ENCODE measurements at places on chromosomes 2 and 18.

DNA sequence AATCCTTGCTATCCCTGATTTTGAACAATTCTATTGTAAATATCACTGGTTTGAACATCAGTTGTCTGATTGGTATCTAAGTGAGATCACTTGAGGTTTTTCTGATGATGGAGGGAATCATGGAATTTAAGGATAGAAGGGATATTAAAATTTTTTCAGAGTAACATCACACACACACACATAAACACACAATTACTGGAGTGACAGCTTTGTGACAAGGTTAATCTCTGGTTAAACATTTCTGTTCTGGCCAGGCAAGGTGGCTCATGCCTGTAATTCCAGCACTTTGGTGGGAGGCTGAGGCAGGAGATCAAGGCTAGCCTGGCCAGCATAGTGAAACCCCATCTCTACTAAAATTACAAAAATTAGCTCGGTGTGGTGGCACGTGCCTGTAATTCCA is 85.3 kb downstream of the SOCS6 start:
- no peak for DNase-seq

GRCh38 chr2:177273408-177273807 is 8.9 kb upstream of the NFE2L2 start:
- no peak for DNase-seq

DNA sequence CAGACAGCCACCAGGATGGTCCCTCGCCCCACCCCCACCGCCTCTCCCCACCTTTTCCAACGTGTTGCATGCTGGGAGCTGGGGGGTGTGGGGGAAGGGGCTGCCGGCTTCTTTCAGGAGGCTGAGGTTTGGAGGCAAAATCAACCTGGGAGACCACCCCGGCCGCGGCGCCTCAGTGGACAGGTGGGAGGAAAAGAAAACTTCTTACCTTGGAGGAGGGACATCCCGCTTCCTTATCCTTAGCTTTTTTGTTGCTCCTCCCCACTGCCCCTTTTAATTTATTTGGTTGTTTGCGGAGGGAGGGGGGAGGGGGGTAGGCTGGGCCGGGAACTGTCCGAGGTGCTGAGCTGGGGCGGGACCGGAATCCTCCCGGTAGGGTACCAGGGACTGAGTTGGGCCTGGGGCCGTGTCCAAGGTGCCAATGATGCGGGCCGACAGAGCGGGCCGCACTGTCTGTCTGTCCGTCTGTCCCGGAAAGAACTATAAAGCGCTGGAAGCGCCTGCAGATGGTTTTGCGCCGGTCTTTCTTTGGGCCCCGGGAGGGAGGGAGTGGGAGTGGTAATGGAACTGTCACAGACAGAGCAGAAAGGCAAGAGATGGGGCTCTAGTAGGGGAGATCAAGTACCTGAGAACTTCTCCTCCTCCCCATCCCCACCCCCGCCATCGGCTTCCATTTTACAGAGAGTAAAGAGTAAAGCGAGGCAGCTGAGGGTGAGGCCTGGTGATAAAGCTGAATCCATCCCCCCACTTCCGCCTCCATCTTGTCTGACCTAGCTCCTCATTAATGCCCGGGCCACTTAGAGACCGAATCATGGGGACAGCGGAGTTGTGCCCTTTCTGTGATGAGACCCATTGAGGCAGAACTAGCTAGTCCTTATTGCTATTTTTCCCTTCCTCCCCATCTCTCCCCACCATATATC is 2.4 kb downstream of the CDK5R2 start:
- no peak for DNase-seq

DNA sequence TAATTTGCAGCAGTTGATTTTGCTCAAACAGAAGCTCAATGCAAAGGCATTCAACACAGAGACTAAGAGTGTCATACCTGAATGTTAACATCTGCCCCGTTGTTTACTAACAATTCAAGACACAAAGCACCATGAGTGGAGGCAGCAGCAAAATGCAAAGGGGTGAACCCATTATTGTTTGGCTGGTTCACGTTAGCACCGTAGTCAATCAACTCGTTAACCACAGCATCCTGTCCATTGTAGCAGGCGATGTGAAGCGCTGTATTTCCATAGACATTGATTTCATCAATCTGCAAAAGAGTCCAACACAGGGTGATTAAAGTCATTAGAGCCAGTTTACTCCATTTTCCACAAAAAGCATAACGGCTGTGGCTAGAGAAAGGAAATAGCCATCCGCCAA is 189.3 kb downstream of the ANKRD44 start:
- DNase-seq = no peak

DNA sequence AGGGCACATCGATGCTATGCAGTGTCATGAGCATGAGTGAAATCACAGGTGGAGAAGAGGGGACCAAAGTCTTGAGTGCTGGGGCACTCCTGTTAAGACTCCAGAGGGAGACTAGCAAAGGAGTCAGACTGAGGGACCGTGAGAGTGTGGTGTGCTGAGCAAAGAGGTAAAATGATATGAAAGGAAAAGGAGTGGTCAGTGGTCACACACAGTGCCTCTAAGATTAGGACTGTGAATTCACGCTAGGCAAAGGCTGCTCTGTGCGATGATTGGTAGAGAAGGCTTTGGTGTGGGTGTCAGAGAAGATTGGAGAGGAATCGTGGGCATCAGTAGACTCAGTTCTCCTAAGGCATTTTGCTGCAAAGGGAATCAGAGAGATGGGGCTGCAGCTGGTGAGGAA is 12.8 kb downstream of the SOCS6 start:
- DNase-seq = no peak

DNA sequence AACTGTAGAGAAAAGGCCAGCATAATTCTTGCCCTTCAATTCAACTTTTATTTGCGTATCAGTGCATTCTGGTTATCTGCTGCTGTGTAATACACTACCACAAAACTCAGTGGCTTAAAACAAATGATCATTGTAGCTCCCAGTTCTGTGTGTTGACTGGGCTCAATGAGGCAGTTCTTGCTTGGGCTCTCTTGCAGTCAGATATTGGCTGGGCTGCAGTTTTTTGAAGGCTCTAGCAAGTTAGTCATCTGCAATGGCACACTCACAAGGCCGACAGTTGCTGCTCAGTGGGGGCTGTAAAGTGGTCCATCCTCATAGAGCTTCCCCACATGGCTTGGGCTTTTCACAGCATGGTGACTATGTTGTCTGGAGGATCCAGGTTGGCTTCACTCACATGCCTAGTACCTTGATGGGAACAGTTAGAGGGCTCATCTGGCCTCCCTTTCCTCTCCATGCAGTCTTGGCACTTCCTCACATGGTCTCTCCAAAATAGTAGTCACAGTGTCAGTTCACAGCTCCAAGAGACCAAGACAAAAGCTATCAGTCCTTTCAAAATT is 110.6 kb upstream of the TNP1 start:
- DNase-seq = no peak

- DNase-seq = no peak
Observed at GRCh38 chr2:107621186-107622165, 205.2 kb upstream of the RGPD4 start.

- DNase-seq = no peak
Observed at GRCh38 chr2:96528006-96528699, 8.4 kb upstream of the ARID5A start.

- DNase-seq = no peak
Observed at GRCh38 chr2:219030177-219030940, 11.0 kb downstream of the CFAP65 start.

GRCh38 chr2:24045511-24046508 is 1.4 kb downstream of the WDCP start:
- DNase-seq = no peak

DNA sequence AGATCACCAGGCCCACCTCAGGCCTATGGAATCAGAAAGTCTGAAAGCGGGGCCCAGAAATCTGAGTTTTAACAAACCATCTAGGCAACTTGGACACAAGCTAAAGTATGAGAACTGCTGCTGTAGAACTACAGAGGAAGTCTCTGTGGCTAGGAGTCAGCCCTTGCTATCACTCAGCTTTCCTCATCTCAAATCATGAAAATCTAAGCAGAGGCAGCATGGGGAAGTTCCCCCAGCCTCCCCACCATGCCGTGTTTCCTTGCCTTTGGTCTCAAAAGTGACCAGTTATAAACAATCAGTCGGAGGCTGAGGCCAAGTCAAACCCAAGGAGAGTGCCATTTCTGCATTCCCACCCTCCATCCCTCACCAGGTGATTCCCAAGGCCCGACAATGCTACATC is 404.7 kb downstream of the BCL11A start:
- DNase-seq = no peak

GRCh38 chr2:199984755-199985154 is 29.4 kb downstream of the MAIP1 start:
- no peak for DNase-seq

All from stimulated activated CD8-positive, alpha-beta memory T cell treated with anti-CD3 and anti-CD28 coated beads, Interleukin-4, amount 100 ng/mL, for 1 hour (primary cell).